ENCODE measurements at places on chromosomes 12 and 14. TPM values are rescaled to one million over a fixed set of nuclear protein-coding genes. Genes with fewer than 3 reads are reported as not detected.

Gene BTBD7
- total RNA-seq = 27.7 TPM

Gene TCL1B
- total RNA-seq = not detected

Gene CPNE6
- 1.4 TPM for total RNA-seq

Gene OR4E2
- total RNA-seq = not detected

Gene RASSF8
- 37.8 TPM for total RNA-seq

Gene MPHOSPH9
- total RNA-seq = 22.0 TPM

Gene DCN
- total RNA-seq = 480 TPM

Gene MIPOL1
- total RNA-seq = 7.9 TPM

Gene FAM181A
- not detected for total RNA-seq

Gene EML1
- 29.9 TPM for total RNA-seq

Gene PGF
- 9.4 TPM for total RNA-seq

Gene KRT4
- not detected for total RNA-seq

Gene SRRM4
- total RNA-seq = 0.59 TPM

Gene HCAR1
- total RNA-seq = not detected

Gene JAG2
- total RNA-seq = 36.7 TPM

Gene GALC
- total RNA-seq = 13.9 TPM

Gene C1QL4
- total RNA-seq = not detected

Gene B3GNT4
- not detected for total RNA-seq

Gene SPTB
- 113 TPM for total RNA-seq

Gene GYS2
- total RNA-seq = not detected

Gene CLEC7A
- total RNA-seq = 2.6 TPM

Gene OR6C2
- not detected for total RNA-seq

Gene PTPN21
- 56.8 TPM for total RNA-seq

Gene PRH2
- total RNA-seq = not detected

Gene STAT6
- 42.1 TPM for total RNA-seq

Gene VRTN
- not detected for total RNA-seq

Gene GARIN6
- total RNA-seq = not detected

Gene MYF6
- 1.1 TPM for total RNA-seq

Gene SERPINA9
- total RNA-seq = not detected

Gene E2F7
- 0.62 TPM for total RNA-seq

Gene ALKBH2
- total RNA-seq = 9.7 TPM

Gene KERA
- total RNA-seq = 0.19 TPM

Gene KRT78
- total RNA-seq = not detected

Gene RAD51AP1
- total RNA-seq = 1.6 TPM

Gene SLC17A8
- total RNA-seq = not detected

Gene GLI1
- total RNA-seq = 0.83 TPM

Gene ESPL1
- total RNA-seq = 0.16 TPM

Gene MYL6B
- total RNA-seq = 37.6 TPM

All from cardiac septum (tissue), 1 donor.